CD4-positive, alpha-beta T cell treated with Interferon gamma for 1 hour (primary cell): ENCODE measurements at places on chromosomes 5 and 9.
A peak's percentile ranks its signal among the peaks of the same experiment; 100 is the strongest.

- DNase-seq, result no peak
Observed at GRCh38 chr5:177601126-177601525, 1.2 kb downstream of the B4GALT7 start.

DNA sequence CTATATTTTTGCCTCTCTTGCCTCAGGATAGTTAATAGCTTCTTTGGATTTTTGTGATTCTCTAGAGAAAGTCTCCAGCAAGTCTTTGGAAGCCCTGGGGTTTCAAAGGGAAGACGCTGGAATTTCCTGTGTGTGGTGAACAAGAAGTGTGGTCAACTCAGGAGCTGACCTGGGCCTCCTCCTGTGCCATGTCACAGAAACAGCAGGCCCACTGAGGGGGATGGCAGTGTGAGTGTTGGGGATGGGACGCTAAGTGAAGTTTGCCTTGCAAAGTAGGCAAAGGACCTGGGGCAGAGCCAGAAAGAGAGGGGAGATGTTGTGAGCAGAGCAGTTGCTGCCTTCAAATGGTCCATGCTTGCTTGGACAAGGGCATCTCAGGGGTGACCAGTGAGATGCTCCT is 226.3 kb downstream of the DMRT2 start:
- no peak for DNase-seq

GRCh38 chr5:162497455-162497854 is 429.9 kb downstream of the GABRG2 start:
- DNase-seq, result no peak

GRCh38 chr9:6681147-6681956 is 35.8 kb upstream of the GLDC start:
- peak; percentile 94 for DNase-seq

GRCh38 chr9:4117835-4118610 is 181.8 kb downstream of the GLIS3 start:
- no peak for DNase-seq

- DNase-seq, result peak; percentile 15
Observed at GRCh38 chr9:2015581-2016407, 647 bp downstream of the SMARCA2 start.

DNA sequence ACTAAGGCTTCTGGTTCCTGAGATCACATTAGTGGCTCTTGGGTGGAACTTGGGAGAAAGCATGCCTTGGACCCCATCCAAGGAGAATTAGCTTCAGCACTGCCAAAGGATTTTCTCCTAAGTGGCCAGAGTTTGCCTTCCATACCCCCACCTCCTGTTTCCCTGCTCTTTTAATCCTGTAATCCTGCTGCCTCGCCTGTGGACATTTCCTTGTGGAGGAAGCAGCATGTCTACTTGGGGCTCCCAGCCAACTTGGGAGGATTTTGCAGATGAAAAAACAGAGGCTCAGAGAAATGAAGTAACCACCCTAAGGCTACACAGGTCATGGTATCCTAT is 1.6 kb downstream of the ARSI start:
- DNase-seq, result no peak

GRCh38 chr5:102718819-102719218 is 36.3 kb upstream of the PAM start:
- no peak for DNase-seq

DNA sequence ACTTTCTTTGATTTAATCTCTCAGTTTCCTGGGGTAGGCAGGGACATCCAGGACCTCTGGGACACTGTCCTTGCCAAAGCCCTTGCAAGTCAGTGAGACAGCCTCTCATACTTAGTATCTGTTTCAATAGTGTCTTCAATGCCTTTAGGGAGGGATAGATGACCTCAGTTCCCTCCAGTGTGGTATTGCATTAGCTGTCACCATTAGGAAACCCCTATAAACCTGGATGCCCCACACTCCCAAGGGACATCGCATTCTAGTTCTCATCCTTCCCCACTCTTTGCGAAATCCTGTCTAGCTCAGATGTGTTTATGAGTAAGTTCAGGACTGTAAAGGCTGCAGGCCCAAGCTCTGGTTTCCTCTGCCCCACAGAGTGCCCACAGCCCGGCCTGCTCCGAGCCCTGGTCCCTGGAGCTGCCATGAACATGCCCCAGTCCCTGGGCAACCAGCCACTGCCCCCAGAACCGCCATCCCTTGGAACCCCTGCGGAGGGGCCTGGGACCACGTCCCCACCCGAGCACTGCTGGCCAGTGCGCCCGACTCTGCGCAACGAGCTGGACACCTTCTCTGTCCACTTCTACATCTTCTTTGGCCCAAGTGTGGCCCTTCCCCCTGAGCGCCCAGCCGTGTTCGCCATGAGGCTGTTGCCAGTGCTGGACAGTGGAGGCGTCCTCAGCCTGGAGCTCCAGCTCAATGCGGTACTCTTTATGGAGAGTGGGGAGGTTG is 13.2 kb downstream of the TMEM8B start:
- DNase-seq, result no peak

GRCh38 chr9:85202596-85202995 is 533.1 kb downstream of the NTRK2 start:
- no peak for DNase-seq

DNA sequence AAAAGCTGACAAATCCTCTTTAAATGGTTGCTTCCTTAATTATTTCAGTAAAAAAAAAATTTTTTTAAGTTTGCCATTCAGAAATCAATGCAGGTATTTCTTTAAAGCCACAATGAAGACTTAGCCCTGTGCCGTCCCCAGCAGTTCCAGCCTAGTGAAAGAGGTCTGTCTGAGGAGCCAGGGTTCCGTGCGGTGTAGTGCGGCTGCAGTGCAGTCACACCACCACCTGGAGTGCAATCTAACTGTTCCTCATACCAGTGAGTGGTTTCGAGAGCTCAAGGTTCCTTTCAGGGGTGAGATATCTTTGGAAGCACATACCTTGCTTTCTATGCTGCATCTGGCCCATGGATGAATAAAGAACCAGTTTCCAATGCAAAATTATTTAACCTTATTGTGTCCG is 87.5 kb downstream of the FANCC start:
- no peak for DNase-seq
